ENCODE measurements at places on chromosomes 13 and 19.
A peak's percentile ranks its signal among the peaks of the same experiment; 100 is the strongest.

GRCh38 chr19:41149831-41150230, 35.6 kb downstream of the CYP2F1 start:
- DNase-seq: no peak

DNA sequence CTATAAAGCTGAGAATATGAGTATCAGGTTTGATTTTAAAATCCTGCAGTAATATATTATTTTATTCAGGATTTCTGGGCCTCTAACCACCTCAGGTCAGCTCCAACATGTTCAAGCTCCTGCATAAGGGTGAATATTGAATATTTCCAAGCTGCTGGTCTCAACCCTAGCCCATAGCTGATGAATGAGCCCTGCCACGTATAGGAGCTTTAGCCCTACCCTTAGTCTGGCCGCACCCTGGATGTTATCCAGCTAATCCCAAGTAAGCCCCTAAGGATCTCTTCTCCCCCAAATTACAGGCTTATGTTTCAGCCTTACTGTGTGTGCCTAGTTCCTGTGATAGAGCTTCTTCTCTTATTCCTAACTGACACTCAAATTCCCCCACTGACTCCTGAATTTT, 240.6 kb downstream of the KCTD12 start:
- no peak for DNase-seq

- DNase-seq: peak; percentile 91
Observed at GRCh38 chr19:10334588-10335351, 1.4 kb upstream of the RAVER1 start.

DNA sequence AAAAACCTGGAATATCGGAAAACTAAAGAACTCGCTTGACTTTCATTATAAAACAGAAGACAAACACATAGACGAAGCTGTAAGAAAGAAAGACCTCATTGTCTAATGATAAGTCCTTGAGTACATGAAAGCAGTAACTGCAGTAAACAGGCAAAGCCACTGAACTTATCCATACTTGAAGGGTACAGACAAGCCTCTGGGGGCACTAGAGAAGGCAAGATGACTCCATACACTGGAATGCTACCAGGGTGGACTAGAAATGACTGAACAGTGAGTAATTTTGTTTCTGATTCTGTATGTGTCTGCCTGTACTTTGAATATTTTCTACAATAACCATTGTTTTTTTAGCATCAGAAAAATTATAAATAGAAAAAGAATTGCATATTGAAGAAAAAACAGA, 507.9 kb downstream of the UQCRFS1 start:
- DNase-seq: no peak
